ENCODE measurements at places on chromosomes 2 and 18.

GRCh38 chr2:45494275-45494977 is 116.6 kb downstream of the SRBD1 start:
- peaks cover 11% of the 10 kb centered on the region for H3K4me1 ChIP-seq
- no peak overlapping the region for H3K27ac ChIP-seq
- DNase-seq, result peak; percentile 67
- no peaks in the 10 kb centered on the region for H3K36me3 ChIP-seq
- no peak overlapping the region for H3K4me3 ChIP-seq
- H3K27me3 ChIP-seq, result no peaks in the 10 kb centered on the region

DNA sequence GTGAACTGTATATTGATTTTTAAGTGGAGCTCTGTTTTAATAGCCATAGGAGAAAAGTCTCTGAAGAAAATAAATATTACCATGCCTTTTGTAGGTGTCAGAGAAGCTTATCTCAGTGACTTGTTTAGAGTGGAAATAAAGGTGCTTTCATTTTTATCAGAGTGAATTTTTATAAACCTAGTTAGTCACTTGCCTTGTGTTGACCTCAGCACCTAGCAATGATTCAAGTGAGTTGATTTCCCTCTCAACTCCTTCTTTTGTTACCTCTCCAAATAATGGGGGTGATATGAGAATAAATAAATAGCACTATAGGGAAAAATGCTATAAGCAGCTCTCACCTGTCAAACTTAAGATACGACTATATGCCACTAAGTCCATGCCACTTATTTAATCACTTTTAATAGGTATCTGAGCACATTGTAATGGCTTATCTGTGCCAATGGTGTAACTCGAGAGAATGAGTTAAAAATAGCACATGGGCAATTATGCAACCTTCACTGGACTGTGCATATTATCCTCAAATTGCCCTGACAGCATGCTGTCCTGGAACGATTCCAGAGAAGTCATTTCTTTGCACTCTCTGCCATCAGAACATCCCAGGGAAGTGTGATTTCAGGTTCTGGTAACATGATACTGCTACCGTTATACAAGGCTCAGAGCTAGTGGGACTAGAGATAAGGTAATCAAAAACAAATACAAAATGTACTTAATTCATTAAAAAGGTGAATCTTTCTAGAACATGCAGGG is 290.8 kb downstream of the CCDC85A start:
- DNase-seq, result peak; percentile 54
- H3K36me3 ChIP-seq, result no peaks in the 10 kb centered on the region

GRCh38 chr2:101827246-101827645 is 129.7 kb downstream of the MAP4K4 start:
- H3K4me1 ChIP-seq, result peaks cover 92% of the 10 kb centered on the region
- peak overlapping the region; percentile 80 for H3K4me3 ChIP-seq
- peak overlapping the region; percentile 92 for H3K27ac ChIP-seq
- H3K27me3 ChIP-seq, result no peaks in the 10 kb centered on the region
- peak; percentile 93 for DNase-seq

- DNase-seq, result peak; percentile 97
- H3K27ac ChIP-seq, result peak overlapping the region; percentile 91
- H3K4me1 ChIP-seq, result peaks cover 28% of the 10 kb centered on the region
- peak overlapping the region; percentile 64 for H3K4me3 ChIP-seq
- H3K27me3 ChIP-seq, result no peaks in the 10 kb centered on the region
Measured at GRCh38 chr18:34659579-34660517, 50.2 kb upstream of the DTNA start.

- peaks cover 22% of the 10 kb centered on the region for H3K4me1 ChIP-seq
- no peak for DNase-seq
- no peak overlapping the region for H3K4me3 ChIP-seq
- 0 out of 2 replicates have a peak, but pooled peaks cover 1% of the 10 kb centered on the region for H3K27me3 ChIP-seq
- no peak overlapping the region for H3K27ac ChIP-seq
- no peaks in the 10 kb centered on the region for H3K36me3 ChIP-seq
Measured at GRCh38 chr2:217409949-217410680, 550.3 kb upstream of the TNP1 start.

DNA sequence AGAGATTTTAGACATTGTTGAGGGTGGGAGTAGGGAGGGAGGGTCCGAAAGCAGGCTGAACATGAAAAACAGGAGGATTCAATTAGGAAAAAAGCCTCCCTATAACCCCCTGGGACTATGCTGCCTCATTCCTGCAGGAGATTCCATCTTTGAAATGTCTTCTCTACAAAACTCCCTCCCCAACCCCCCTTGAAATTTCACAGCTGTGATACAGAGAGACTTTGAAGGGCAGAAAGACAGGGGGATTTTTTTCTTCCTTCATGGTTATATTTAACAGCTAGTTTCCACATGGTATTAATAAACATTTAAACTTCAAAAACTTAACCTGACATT is 57.6 kb downstream of the TRIB2 start:
- no peaks in the 10 kb centered on the region for H3K36me3 ChIP-seq
- peaks cover 6% of the 10 kb centered on the region for H3K4me1 ChIP-seq
- DNase-seq, result no peak
- no peaks in the 10 kb centered on the region for H3K27me3 ChIP-seq
- H3K4me3 ChIP-seq, result no peak overlapping the region

- no peak for DNase-seq
- H3K4me3 ChIP-seq, result no peak overlapping the region
- no peaks in the 10 kb centered on the region for H3K36me3 ChIP-seq
- H3K4me1 ChIP-seq, result peaks cover 12% of the 10 kb centered on the region
- H3K27me3 ChIP-seq, result peaks cover 38% of the 10 kb centered on the region
- H3K27ac ChIP-seq, result no peak overlapping the region
Measured at GRCh38 chr2:73899801-73900336, 7.1 kb downstream of the ACTG2 start.

- peak; percentile 81 for DNase-seq
- no peaks in the 10 kb centered on the region for H3K27me3 ChIP-seq
- peak overlapping the region; percentile 66 for H3K4me3 ChIP-seq
- peaks cover 16% of the 10 kb centered on the region for H3K36me3 ChIP-seq
Measured at GRCh38 chr18:50986360-50987087, 18.7 kb downstream of the ELAC1 start.

GRCh38 chr2:196262606-196263005 is 91.2 kb upstream of the STK17B start:
- H3K4me3 ChIP-seq, result peak overlapping the region; percentile 61
- no peak for DNase-seq

DNA sequence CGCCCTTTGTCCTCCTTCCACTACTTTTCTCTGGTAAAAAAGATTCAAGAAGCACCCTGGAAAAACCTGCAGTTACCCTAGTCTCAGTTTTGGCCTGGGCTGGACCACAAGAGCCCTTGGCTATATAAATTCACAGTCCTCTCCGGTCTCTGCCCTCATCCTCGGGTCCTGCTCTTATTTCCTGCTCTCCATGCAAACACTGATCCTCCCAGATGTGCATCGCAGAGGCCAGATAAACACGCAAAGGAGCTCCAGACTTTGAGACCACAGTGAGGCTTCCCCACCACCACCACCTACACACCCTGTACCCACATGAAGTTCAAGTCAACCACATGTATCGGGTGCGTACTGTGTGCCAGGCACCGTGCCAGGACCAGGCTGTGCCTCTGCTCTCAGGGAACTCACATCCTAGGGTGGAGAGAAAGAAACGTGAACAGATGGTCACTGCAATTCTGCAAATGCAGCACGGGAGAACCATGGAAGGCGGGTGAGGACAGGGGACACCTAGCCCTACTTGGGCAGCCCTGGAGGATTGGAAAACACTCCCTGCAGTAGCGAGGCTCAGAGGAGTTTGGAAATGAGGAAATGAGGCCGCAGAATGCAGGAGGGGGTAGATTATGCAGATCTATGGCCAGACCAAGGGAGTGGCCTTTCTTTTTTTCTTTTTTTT is 7.4 kb downstream of the CTDSP1 start:
- H3K27ac ChIP-seq, result peak overlapping the region; percentile 91
- H3K27me3 ChIP-seq, result peaks cover 6% of the 10 kb centered on the region
- peaks cover 4% of the 10 kb centered on the region for H3K36me3 ChIP-seq
- H3K4me1 ChIP-seq, result peaks cover 43% of the 10 kb centered on the region
- DNase-seq, result peak; percentile 31

- H3K36me3 ChIP-seq, result no peaks in the 10 kb centered on the region
- no peaks in the 10 kb centered on the region for H3K27me3 ChIP-seq
- H3K4me1 ChIP-seq, result peaks cover 14% of the 10 kb centered on the region
- H3K27ac ChIP-seq, result no peak overlapping the region
- DNase-seq, result no peak
Measured at GRCh38 chr18:68607852-68608251, 107.1 kb downstream of the TMX3 start.

DNA sequence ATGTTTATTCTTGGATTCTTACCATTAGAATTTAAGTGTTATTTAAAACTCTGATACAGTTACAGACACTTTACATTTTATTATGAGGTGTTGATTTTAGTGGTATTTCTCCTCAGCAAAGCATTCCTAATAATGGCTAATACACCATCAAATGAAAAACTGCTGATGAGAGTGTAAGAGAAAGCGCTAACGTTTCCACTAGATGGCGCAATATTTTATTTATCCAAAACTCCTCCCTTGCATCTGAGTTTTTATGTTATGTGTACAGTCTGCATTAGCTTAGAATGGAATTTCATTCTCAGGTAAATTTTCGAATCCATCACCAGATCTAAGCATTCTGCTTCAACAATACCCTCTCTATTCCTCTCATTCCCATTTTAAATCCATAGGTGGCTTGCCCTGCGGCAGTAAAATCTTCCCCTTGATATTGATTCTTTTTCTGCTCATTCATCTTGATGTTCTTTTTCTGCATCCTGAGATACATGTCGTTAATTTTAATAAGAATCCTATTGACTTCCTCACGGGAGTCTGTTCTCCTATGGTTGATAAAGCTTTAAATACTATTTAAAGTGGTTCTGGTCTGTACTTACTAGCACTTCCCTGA is 53.9 kb downstream of the PRKRA start:
- H3K4me1 ChIP-seq, result peaks cover 23% of the 10 kb centered on the region
- peak; percentile 49 for DNase-seq
- H3K36me3 ChIP-seq, result no peaks in the 10 kb centered on the region
- no peak overlapping the region for H3K27ac ChIP-seq

GRCh38 chr2:16664052-16664731 is 1.4 kb downstream of the CYRIA start:
- no peak for DNase-seq
- H3K27ac ChIP-seq, result no peak overlapping the region
- H3K4me3 ChIP-seq, result no peak overlapping the region
- H3K4me1 ChIP-seq, result no peaks in the 10 kb centered on the region
- H3K36me3 ChIP-seq, result 0 out of 2 replicates have a peak, but pooled peaks cover 12% of the 10 kb centered on the region

GRCh38 chr18:48639772-48640432 is 101.1 kb downstream of the CTIF start:
- peaks cover 45% of the 10 kb centered on the region for H3K36me3 ChIP-seq
- peaks cover 56% of the 10 kb centered on the region for H3K4me1 ChIP-seq
- no peak overlapping the region for H3K4me3 ChIP-seq
- no peak for DNase-seq
- H3K27me3 ChIP-seq, result peaks cover 6% of the 10 kb centered on the region
- H3K27ac ChIP-seq, result peak overlapping the region; percentile 71

- no peak overlapping the region for H3K4me3 ChIP-seq
- H3K36me3 ChIP-seq, result no peaks in the 10 kb centered on the region
- no peaks in the 10 kb centered on the region for H3K4me1 ChIP-seq
- H3K27me3 ChIP-seq, result no peaks in the 10 kb centered on the region
- DNase-seq, result no peak
Measured at GRCh38 chr18:36200354-36200771, 13.1 kb downstream of the MOCOS start.

DNA sequence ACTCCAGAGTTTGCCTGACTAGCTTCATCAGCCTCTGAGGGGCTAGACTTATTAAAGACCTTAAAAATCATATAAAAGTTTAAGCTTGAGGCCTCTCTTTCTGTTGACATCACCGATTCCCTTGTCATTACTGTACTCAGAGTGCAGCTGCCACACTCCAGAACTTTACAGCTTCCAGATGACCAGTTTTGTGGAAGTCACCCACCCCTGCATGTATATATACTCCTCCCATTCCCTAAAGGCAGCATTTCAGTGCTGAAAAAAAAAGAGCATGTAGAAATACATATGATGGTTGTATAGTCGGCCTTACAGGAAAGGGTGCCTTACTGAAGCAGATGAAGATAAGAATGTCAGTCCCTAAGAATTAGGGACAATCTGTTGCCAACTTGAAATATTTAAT is 117.3 kb downstream of the FEZ2 start:
- H3K27ac ChIP-seq, result peak overlapping the region; percentile 96
- peaks cover 90% of the 10 kb centered on the region for H3K36me3 ChIP-seq
- H3K27me3 ChIP-seq, result peaks cover 88% of the 10 kb centered on the region
- no peak for DNase-seq
- peaks cover 100% of the 10 kb centered on the region for H3K4me1 ChIP-seq

- H3K4me3 ChIP-seq, result no peak overlapping the region
- H3K27me3 ChIP-seq, result no peaks in the 10 kb centered on the region
- H3K4me1 ChIP-seq, result peaks cover 36% of the 10 kb centered on the region
- peaks cover under 1% of the 10 kb centered on the region for H3K36me3 ChIP-seq
Measured at GRCh38 chr2:12033494-12033893, 287.1 kb downstream of the LPIN1 start.

DNA sequence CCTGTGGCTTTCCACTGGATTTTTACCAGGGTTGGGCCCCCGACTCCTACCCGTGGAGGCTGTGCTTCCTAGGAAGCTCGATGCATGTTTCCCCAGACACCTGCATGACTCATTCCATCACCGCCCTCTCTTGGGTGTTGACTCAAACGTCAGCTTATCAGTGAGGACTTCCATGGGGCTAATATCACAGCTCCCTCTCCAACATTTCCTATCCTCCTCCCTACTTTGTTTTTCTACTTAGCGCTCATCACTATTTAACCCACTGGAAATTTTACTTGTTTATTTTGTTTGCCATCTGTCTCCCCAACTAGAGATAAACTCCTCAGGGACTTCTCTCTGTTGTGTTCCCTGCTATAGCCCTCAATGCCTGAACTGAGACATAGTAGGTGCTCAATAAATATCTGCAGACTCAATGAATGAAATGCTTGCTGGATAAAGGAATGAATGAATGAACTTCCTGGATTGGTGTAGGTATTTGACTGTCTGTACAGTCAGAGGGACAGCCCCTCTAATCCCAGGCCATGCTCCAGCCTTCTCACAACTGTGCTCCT is 89.7 kb upstream of the MSH2 start:
- no peak for DNase-seq
- H3K27ac ChIP-seq, result no peak overlapping the region
- no peaks in the 10 kb centered on the region for H3K4me1 ChIP-seq
- no peaks in the 10 kb centered on the region for H3K36me3 ChIP-seq
- no peak overlapping the region for H3K4me3 ChIP-seq

DNA sequence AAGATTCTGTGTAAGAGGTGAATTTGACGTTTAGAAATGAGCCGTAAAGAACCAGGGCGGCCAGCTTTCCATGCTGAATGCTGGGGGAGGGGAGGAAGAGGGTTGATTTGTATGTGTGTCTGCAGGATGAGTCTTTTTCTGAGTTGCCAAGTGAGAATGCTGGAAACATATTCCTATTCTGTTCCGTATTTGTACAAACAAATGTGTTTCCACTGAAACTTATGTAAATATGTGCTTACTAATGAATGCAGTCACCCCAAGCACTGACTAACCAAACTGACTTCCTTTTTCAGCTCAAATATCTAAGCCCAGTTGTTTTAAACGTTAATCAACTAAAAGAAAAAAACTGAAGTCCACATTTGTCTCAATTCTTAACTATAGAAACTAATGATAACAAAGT is 74.9 kb upstream of the APCDD1 start:
- DNase-seq, result peak; percentile 85
- peaks cover 83% of the 10 kb centered on the region for H3K4me1 ChIP-seq
- H3K4me3 ChIP-seq, result peak overlapping the region; percentile 85
- peaks cover 2% of the 10 kb centered on the region for H3K27me3 ChIP-seq
- peak overlapping the region; percentile 97 for H3K27ac ChIP-seq
- H3K36me3 ChIP-seq, result 0 out of 2 replicates have a peak, but pooled peaks cover 7% of the 10 kb centered on the region

Data from HFFc6 (cell line).